ENCODE measurements at places on chromosomes 6 and 20.

- no peak for DNase-seq
Measured at GRCh38 chr20:47205577-47206123, 150.8 kb downstream of the ZMYND8 start.

GRCh38 chr6:146419576-146419975, 124.1 kb upstream of the RAB32 start:
- no peak for DNase-seq

DNA sequence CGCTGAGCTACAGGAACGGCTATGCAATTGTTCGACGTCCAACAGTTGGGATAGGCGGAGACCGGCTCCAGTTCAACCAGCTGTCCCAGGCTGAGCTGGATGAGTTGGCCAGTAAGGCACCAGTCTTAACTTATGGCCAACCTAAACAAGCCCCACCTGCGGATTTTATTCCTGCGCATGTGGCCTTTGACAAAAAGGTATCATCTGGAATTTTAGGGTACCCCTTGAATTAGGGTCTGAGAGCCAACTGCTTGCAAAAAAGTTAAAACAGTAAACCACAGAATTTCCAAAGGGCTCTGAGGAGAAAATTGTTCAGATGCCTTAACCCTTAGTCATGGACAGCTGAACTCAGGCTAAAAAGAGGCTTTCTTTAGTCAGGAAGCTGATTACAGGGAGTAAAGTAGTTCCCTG, 3.8 kb downstream of the EFHC1 start:
- no peak for DNase-seq

DNA sequence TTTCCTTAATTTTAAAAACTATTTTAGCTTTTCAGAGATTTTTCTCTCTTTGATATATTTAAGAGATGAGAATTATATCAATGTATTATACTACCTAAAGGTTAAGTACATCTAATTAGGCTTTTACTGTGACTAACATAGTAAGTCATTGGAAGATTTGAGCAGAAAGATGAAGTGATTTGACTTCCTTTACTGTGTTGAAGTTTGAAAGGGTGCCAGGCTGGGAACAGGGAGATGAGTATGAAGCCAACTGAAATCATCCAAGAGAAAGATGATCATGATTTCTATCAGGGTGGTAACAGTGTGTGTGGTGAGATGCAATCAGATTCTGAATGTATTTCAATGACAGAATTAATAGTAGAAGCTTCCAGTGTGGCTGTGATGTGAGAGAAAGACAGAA, 87.3 kb downstream of the TRDN start:
- no peak for DNase-seq

GRCh38 chr20:62818592-62819493, 2.0 kb downstream of the COL9A3 start:
- DNase-seq = no peak

GRCh38 chr6:1137849-1138248, 174.0 kb upstream of the FOXQ1 start:
- no peak for DNase-seq

GRCh38 chr6:10383331-10384090, 31.4 kb downstream of the TFAP2A start:
- no peak for DNase-seq

- peak; percentile 21 for DNase-seq
Measured at GRCh38 chr20:53866794-53867740, 203.3 kb downstream of the BCAS1 start.

GRCh38 chr6:116971959-116972358, 94.9 kb downstream of the RFX6 start:
- peak; percentile 0 for DNase-seq

GRCh38 chr6:16648003-16648402, 113.3 kb downstream of the ATXN1 start:
- no peak for DNase-seq

- no peak for DNase-seq
Measured at GRCh38 chr20:21232546-21233280, 70.4 kb upstream of the XRN2 start.

DNA sequence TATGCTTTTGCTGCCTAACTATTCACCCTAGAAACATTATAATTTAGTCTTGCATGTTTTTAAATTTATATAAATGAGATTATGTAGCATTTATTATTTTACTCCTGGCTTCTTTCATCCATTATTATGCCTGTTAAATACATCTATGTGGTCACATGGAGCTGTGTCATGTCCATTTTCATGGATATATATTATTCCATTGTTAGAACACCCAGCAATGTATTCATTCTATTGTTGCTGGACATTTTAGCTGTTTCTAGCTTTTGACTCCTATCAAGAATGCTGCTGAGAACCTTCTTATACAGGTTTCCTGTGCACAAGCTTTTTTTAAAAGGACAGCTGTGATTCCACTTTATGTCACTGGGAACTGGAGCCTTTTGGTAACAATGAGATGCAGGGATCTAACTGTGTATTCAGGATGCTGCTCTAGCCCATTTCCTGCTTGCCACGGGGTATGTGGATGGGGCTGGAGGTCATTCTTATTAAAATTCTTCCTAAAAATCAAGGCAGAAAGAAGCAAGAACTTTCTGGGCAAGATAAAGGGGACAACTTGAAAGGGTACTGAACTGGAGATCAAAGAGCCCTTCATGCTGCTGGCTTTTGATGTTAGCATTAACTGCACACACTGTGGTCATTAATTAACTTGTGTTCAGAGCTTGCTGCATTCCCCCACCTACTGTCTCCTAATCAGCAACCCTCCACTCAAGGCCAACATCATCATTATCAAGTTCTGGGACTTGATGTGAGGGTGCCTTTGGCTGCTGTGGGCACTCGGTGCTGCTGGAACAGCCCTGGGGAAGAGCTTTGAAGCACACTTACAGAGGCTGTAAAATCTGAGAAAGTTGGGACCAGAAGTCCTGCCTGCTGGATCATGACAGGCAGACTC, 96.6 kb upstream of the AKIRIN2 start:
- DNase-seq = no peak

GRCh38 chr20:61929561-61929960, 136.1 kb downstream of the TAF4 start:
- DNase-seq = no peak

GRCh38 chr6:165834613-165835259, 171.7 kb upstream of the PDE10A start:
- no peak for DNase-seq
